Chondrocyte (in vitro differentiated cells): ENCODE measurements at places on chromosomes 4 and X. TPM values are rescaled to one million over a fixed set of nuclear protein-coding genes. Genes with fewer than 3 reads are reported as not detected.

Gene ADGRL3
- total RNA-seq, result 10.0 to 19.6 TPM (median 11.6 TPM) in 3 replicates

Gene RHOXF1
- total RNA-seq, result not detected in 3 replicates

Gene ETFDH
- total RNA-seq, result 17.6 to 24.0 TPM (median 23.0 TPM) in 3 replicates

Gene HSFX2
- total RNA-seq, result not detected in 3 replicates

DNA sequence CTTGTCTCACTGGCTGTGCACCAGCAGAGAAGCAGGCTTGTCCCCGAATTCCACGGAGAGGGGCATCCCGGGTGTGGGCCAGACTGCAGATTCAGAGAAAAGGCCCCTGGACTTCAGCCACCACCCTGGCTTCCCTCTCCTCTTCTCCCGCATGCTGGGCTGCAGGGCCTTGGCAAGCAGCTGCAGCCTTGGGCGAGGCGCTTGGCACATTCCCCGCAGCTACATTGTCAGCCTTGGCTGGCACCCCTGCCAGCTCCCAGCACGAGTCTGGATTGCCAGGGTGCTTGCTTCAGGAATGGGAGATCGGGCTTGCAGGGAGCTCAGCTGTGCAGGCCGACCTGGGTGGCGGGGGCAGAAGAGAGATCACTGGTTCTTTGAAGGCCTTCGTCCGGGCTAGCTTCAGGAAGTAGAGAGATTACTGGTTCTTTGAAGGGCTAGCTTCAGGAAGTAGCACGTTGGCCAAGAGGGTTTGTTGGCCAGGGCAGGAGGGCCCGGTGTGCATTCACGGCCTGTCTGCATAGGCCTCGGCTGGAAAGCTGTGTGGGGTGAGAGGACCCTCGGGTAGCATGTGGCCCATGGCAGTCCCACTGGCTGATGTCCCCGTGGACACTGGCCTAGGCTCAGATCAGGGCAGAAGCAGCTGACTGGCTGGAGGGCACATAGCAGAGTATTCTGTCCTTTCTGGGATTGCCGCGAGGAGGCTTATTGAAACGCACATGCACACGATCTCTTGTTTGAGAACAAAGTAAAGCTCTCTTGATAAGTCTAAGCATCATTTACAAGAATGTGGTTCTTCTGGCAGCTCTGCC is 2.7 kb downstream of the ABCD1 start:
- H3K27ac ChIP-seq, result peak overlapping the region; percentile 87
- H3K27me3 ChIP-seq, result no peaks in the 10 kb centered on the region
- H3K36me3 ChIP-seq, result peaks cover 12% of the 10 kb centered on the region
- peak; percentile 73 for DNase-seq

DNA sequence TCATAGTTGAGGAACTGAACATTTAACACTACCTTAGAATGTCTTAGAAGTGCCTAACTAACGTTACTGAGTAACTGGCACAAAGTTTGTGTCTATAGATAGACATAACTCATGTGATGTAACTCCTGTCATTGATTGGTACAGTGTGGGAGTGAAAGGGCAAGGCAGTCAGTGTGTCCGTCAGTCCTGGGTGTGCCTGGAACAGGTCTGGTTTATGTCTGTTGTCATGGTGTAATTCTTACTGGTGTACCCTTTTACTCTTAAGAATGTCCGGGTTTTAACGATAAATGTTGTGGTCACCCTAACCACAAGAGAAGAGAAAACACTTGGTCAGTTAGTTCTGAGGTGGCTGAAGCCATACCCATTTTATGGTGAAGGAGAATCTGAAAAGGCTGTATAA is 93.1 kb upstream of the ESX1 start:
- H3K27ac ChIP-seq, result no peak overlapping the region
- no peaks in the 10 kb centered on the region for H3K4me1 ChIP-seq
- H3K27me3 ChIP-seq, result peaks cover 12% of the 10 kb centered on the region
- DNase-seq, result no peak

DNA sequence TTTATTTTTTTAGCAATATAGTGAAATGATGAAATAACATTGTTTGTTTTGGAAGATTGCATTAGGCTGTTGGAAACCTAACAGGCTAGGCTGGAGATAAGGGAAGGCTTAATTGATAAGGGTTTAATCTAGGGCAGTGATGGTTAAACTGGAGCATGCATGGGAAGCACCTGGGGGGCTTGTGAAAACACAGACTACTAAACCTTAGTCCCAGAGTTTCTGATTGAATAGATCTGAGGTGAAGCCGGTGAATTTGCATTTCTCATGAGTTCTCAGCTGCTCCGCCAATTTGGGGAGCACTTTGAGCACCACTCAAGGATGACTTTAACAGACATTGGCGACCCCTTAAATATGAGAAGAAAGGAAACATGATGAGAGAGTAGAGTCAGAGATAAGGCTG is 11.5 kb downstream of the STK26 start:
- H3K27ac ChIP-seq, result no peak overlapping the region
- no peaks in the 10 kb centered on the region for H3K27me3 ChIP-seq
- peaks cover 12% of the 10 kb centered on the region for H3K4me1 ChIP-seq

DNA sequence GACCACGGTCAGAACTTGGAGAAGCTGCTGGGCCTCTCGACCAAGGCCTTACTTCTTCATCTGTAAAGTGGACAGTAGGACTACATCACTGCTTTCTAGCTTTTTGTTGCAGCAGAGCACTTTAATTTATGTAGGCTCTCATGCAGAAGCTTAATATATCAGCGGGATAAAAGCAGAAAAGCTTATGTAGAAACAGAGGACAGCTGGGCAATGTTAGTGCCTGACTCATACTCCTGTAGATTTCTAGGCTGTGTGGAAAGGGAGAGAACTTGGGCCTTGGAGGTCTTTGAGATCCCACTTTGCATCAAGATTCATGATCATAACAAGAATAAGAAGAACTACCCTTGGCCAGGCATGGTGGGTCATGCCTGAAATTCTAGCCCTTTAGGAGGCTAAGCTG is 91.2 kb downstream of the ARHGAP10 start:
- H3K27me3 ChIP-seq, result no peaks in the 10 kb centered on the region
- no peak overlapping the region for H3K4me3 ChIP-seq
- peak overlapping the region; percentile 52 for H3K27ac ChIP-seq
- H3K4me1 ChIP-seq, result peaks cover 80% of the 10 kb centered on the region
- peaks cover 22% of the 10 kb centered on the region for H3K36me3 ChIP-seq

DNA sequence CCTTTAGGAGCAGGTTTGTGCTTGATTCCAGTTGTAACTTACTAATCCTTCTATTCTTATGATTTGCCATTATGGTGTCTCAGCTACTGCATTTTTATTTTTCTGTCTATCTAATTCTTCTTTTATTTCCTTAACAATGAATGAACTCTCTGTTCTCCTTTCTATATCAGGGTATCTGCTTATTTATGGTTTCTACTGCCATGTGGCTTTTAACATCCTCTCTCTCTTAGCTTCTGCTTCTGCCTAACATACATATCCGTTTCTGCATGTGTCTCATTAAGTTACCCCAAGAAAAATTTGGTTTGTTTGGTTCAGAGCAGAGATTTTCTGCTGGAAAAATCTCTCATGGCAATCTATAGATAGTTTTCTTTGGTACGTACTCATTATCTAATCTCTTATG is 614.4 kb downstream of the RPA4 start:
- H3K4me1 ChIP-seq, result no peaks in the 10 kb centered on the region
- H3K4me3 ChIP-seq, result no peak overlapping the region
- no peak overlapping the region for H3K27ac ChIP-seq

- H3K4me1 ChIP-seq, result peaks cover 33% of the 10 kb centered on the region
- no peaks in the 10 kb centered on the region for H3K36me3 ChIP-seq
- DNase-seq, result peak; percentile 35
- H3K27ac ChIP-seq, result peak overlapping the region; percentile 76
- no peaks in the 10 kb centered on the region for H3K27me3 ChIP-seq
Measured at GRCh38 chr4:6891436-6892170, 18.0 kb upstream of the TBC1D14 start.
